Neural crest cell (in vitro differentiated cells): ENCODE measurements at places on chromosomes 1 and 21.

DNA sequence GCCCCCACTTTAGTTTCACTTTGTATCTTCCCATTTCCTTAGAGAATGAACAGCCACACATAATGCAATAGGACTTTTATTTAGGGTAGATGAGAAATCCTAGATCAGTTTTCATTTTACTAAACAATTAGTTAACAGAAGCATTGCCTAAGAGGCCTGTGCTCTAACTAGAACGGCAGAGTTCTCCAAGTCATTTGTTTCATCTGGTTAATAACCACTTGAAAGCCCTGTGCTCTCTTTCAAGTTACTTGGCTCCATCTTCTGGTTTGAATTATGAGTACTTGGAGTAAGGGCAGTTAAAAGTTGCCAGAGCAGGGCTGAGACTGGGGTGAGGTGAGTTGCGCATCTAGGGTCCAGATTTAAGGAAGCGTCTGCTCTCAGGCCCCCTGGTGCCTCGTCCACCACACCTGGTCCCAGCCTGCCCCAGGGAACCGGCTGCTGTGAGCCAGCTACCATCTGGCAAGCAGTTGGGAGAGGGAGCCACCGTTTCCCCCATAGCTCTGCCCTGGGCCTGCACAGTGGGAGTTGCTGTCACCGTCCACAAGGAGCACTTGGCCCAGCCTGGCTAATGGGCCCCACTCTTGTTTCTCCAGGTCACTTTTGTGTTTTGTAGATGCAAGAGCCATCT, 18.1 kb upstream of the SLC44A3 start:
- DNase-seq, result peak; percentile 27

DNA sequence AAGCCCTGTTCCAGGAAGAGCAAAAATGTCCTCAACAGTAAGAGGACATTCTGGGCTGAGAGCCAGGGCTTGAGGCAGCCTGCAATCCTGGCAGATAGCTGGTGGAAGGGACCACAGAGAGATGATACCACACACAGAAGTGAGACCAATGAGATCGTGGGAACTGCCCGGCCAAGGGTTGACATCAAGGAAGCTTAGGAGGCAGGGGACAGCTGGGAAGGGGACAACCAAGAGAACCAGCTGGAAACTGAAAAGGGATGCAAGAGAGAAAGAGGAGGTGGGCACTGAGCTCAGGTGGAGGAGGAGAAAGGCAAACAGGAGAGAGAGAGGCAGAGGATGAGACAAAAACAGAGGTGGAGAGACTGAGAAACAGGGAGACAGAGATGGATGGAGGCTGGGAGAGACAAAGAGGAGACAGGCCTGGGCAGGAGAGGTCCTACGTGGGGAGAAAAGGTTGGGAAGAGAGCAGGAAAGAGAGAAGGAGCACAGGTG, 9.2 kb downstream of the PDZK1IP1 start:
- DNase-seq, result no peak

- no peak for DNase-seq
Measured at GRCh38 chr1:162055062-162055461, 14.4 kb upstream of the NOS1AP start.

- no peak for DNase-seq
Measured at GRCh38 chr1:244628789-244629188, 24.1 kb upstream of the DESI2 start.

DNA sequence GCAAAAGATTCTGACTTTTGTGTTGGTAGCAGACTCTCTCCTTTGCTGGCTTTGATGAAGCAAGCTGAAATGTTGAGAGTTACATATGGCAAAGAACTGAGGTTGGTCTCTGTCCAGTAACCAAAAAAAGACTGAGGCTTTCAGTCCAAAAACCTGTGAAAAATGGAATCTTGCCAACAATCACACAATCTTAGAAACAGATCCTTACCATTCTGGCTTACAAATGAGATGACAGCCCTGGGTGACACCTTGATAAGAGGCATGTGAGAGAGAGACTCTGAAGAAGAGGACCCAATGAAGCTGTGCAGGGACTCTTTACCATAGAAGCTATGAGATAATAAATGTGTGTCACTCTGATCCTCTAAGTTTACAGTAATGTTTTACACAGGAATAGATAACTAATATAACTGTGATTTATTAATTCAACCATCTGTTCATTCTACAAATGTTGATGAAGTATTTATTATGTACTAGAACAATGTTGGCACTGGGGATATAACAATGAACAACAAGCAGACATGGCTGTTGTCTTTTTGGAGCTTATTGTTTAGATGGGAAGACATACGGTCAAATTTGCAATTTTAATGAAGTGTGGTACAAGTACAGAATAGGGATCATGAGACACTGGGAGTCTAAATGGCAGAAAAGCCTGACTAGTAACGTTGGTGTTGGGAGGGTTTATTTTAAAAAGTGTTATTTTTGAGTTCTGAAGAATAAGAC, 251.0 kb downstream of the OLFM3 start:
- DNase-seq, result no peak

DNA sequence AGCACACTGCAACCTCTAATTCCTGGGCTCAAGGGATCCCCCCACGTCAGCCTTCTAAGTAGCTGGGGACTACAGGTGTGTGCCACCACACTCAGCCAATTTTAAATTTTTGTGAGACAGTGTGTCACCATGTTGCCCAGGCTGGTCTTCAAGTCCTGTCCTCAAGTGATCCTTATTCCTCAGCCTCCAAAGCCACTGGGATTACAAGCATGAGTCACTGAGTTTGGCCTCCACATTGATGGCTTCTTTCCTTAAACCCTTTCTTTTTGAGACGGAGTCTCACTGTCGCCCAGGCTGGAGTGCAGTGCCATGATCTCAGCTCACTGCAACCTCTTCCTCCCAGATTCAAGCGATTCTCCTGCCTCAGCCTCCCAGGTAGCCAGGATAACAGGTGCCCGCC, 7.6 kb downstream of the KPNA6 start:
- no peak for DNase-seq

- no peak for DNase-seq
Measured at GRCh38 chr21:41425954-41426675, at the start of gene MX1. Gene MX1, plus strand, starts transcription at chr21:41426239. Its CDS starts 5,832 bp downstream, at chr21:41432071.

DNA sequence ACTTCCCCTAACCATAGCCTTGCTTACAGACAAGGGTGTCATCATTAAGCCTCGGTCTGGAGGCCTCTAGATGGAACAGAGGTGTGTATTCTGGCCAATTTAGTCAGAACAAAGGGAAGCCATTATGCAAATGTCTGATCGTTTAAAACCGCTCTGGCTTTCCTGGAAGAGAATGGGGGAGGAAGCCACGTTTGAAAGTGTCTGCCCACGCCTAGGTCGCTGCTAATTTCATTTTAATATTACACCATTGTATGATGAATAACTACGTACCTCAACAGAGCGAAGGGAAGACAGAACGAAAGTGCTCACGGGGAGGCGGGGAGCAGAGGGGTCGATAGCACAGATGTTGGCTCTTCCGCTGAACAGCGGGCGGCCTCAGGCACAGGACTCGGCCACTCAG, 41.1 kb upstream of the CSF3R start:
- DNase-seq, result no peak

DNA sequence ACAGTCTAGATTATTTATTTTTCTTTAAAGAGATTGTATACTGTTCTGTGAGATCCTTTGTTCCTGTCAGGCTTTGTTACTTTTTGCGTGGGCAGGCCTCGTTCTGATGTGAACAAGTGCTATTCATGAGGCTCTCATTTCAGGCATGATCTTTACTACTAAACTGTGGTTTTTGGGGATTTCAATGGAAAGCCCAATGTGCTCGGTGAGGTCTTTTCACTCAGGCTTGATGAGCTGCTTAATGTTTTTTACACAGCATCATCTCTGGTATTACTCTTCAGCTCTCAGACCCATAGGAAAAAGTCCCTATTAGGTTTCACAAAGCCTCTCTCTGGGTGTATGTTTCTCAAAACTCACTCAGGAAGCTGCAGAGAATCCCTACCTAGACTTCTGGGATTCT, 419.4 kb downstream of the GPATCH2 start:
- no peak for DNase-seq

DNA sequence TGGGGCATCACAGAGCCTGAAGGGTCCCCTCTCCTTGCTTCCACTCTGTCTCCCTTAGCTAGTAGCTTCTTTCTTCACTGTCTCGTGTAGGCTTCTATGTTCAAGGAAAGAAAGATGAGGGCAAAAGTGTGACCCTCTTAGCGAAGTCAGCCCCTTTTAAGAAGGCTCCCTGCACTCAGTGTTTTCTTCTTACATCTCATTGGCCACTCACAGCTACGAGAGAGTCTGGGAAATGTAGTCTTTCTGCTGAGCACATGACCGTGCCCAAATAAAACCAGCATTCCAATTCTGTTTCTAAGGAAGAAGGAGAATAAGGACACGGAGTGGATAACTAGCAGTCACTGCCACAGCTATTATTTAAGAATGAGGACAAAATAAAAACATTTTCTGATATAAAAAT, 104.9 kb upstream of the TNR start:
- no peak for DNase-seq

- no peak for DNase-seq
Measured at GRCh38 chr1:101240041-101240430, 3.2 kb downstream of the S1PR1 start.

- DNase-seq, result no peak
Measured at GRCh38 chr1:23617084-23617521, 57.8 kb upstream of the ID3 start.

DNA sequence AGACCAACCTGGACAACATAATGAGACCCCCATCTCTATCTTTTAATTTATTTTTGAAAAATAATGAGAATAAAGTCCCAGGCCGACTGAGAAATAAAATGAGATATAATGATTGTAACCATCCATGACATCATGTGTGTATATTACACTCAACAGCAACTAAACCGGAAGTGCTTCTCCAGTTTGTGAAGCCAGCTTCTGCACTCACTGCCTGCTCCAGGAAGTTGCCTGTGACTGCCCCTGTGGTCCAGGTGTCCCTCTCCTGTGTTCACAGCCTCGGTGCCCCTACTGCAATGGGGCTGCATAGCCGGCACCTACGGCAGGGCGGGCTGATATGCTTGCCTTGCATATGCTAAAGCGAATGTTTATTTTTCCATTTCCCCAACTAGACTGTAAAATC, 68.3 kb downstream of the SSBP3 start:
- DNase-seq, result no peak

DNA sequence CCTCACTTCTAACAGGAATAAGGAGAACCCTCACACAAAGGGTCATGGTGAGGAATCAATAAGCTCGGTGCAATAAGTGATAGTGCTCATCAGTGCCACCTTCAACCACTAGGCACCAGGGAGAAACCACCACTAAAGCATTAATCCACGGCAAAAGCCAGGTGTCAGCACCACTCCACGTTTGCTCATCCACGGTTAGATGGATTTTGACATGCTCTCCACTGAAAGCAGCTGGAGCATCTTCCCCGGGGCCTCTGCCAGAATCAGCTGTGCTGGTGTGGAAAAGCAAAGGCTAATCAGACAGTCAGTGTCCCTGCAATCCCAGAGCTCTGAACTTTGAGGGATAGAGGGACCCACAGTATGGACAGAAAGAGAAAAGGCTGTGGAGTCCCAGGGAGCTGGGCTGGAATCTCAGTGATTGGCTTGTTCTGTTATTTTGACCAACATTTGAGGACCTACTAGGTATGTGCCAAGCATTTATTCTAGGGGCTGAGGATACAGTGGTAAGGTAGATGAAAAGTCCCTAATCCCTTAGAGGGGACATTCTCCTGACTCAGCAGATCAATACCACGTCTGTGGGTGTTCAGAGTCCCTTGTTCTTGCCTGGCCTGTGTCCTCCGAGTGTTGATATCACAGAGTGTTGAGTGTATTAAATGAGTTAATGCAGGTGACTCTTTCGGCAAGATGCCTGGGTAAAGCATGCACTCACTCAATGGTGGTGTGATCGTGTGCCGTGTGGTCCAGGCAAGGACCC, 41.3 kb downstream of the FHAD1 start:
- no peak for DNase-seq

- DNase-seq, result peak; percentile 28
Measured at GRCh38 chr1:240946926-240947325, 335.0 kb upstream of the GREM2 start.

GRCh38 chr1:98315309-98315708, 346.2 kb upstream of the SNX7 start:
- no peak for DNase-seq
